ENCODE measurements at places on chromosomes 13 and 19. TPM values are rescaled to one million over a fixed set of nuclear protein-coding genes. Genes with fewer than 3 reads are reported as not detected.

Gene PSG11
- not detected for total RNA-seq

Gene METTL21C
- total RNA-seq: not detected

Gene ZNF254
- 42.8 TPM for total RNA-seq

Gene GRIN2D
- total RNA-seq: 3.5 TPM

Gene FAM98C
- total RNA-seq: 10.7 TPM

Gene LYPD4
- not detected for total RNA-seq

Gene PDX1
- total RNA-seq: 0.26 TPM

Gene DZIP1
- total RNA-seq: 21.5 TPM

Gene RFPL4AL1
- total RNA-seq: 0.38 TPM

Gene SHC2
- total RNA-seq: 4.6 TPM

Gene RYR1
- 2.2 TPM for total RNA-seq

Gene MYO1F
- 2.7 TPM for total RNA-seq

Gene TEX29
- not detected for total RNA-seq
